ENCODE measurements at places on chromosomes 5 and 9.

DNA sequence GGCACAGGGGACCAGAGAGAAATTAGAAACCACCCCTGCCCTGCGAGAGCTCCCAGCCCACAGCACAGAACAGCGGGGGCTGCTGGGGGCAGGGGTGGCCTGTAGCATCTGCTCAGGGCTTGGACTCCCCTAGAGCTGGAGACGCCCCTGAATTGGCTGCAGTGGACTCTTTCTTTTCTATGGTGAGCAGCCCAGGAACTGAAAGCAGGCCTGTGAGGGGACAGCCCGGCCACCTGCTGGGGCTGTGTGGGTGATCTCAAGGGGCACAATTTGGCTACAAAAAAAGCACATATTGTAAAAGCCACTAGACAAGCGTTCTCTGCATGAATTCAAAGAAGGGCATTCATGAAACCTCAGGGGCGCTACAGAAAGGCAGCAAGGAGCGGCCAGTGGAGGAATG is 57.5 kb upstream of the ICE1 start:
- no peak for DNase-seq

DNA sequence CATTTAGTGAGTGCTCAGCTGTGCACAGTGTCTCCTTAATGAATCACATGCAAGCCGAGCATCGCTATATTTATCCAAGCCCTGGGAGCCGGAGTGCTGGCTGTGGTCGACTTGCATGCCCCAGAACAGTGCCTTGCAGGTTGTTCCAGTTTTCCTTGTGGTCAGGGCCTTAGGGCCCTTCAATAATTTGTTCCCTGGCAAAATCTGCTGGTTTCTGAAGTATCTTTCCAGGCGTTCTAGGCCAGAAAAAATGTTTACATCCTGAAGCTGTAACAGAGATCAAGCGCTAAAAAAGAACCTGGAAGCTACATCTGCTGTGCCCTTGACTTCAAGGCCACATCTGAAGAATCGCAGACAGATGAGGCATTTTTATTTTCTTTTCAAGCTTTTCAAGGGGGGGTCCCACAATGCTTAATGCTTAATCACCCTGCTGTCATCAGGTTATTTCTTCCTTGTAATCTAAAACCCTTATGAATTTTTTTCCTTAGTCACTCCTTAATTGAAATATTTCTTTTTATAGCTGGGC is 105.8 kb downstream of the DOCK2 start:
- no peak for DNase-seq

DNA sequence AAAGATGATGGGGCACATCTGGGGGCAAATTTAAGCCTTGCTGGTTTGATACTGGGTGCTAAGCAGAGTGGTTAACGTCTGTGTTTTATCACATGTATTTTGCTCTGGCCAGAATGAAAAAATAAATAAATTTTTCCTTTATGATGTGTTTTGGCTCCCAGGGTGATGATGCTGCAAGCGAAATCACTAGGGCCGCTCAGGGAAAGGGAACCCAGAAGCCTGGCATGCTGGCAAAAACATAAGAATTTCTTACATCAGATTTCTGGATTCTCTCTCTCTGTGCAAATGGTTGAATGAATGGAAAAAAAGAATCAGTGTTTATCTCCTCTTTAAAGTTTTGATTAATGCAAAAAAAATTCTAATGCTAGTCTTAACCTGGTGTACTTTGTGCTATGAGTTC is 1975.2 kb upstream of the C9orf72 start:
- DNase-seq: no peak

DNA sequence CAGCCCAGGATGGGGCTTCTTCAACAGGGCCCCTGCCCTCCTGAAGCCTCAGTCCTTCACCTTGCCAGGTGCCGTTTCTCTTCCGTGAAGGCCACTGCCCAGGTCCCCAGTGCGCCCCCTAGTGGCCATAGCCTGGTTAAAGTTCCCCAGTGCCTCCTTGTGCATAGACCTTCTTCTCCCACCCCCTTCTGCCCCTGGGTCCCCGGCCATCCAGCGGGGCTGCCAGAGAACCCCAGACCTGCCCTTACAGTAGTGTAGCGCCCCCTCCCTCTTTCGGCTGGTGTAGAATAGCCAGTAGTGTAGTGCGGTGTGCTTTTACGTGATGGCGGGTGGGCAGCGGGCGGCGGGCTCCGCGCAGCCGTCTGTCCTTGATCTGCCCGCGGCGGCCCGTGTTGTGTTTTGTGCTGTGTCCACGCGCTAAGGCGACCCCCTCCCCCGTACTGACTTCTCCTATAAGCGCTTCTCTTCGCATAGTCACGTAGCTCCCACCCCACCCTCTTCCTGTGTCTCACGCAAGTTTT is 23.6 kb downstream of the PCDHGC5 start:
- DNase-seq: peak; percentile 73

DNA sequence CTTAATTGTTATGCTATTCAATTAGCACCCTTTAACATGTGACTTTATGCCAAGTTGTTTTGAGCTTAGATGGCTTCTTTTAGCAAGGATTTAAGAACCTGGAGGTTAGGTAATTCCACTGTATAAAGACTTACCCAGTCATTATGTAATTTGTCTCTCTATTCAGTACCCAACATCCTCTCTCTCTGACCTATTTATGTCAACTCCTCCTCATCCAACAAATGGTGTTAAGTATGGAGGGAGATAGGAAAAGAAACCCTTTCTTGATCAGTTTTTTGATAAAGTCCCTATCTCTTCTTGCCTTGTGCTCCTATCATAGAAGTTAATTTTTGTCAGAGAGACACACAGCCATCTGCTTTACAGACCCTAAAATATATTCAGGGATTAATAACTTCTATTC is 181.2 kb upstream of the GPR151 start:
- no peak for DNase-seq

DNA sequence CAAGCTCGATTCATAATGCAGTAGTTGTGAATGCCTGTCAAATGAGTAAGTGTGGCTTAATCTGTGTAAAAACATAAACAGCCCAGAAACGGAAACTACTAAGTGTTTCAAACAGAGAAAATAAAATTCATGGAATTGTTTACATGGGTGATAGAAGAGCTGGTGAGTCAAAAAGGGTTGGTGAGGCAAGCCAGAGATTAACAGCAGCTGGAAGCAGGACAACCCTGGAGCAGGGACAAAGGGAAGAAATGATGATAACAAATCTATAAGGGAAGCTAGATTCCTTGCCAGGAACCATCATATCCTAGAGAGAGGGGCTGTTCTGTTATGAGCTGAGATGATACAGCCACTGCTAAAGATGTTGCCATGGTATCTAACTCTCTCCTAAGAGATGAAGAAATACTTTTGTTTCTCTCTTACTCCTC is 18.0 kb upstream of the PRR16 start:
- peak; percentile 80 for DNase-seq

DNA sequence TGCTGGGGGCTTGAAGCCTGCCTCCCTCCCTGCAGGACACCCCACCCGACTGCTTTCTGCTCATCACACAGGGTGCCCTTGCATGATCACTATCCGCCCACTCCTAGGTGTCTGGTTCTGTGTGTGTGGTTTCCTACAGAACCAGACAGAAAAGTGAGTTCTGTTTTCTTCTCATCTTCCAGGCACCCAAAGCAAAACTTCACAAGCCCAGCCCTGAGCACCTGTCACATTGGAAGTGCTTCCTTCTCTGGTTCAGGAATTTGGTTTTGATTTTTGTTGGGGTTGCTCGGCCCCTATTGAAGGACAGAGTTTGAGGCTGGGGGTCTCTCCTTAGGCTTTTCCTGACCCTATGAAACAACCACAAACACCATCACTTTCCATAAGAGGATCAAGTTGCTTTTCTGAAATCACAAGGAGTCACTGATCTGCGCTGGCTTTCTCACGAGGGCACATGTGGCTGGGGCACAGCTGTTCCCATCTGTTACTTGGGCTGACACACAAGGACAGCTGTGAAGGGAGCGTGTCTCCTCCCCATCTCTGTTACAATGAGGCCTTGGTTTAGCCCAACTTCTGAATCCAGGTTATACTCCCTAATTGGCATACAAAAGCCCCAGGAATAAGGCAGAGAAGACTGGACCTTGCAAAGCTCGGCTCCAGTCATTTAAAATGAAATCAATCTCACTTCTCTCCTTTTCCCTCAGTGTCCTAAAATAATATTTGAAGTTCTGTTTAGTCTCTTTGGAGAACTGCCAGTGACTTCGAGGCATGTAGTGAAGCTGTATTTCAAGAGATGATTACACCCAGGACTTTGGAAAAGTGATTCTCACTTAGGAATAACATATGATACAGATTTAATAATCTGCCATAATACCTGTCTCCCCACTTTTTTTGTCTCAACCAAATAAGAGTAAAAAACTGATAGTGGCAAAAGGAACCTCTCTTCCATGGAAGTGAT is 213.1 kb upstream of the GAS1 start:
- no peak for DNase-seq

DNA sequence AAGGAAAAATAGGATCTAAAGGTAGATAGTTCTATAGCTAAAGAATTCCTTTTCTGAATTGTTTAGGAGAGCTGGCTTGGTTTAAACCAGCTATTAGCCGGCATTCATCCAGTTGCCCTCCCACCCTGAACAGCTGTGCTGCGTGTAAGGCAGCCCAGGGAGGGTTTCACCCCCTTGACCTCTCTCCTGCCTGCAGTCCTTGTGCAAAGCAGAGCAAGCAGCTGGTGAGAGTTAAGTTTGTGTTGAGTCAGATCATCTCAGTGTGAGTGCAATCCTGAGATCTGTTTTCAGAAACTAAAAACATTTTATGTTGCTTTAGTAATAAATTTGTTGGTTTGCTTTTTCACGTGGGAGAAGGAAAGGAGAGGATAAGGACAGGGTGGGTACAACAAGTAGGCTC is 13.0 kb downstream of the SLC25A25 start:
- no peak for DNase-seq

DNA sequence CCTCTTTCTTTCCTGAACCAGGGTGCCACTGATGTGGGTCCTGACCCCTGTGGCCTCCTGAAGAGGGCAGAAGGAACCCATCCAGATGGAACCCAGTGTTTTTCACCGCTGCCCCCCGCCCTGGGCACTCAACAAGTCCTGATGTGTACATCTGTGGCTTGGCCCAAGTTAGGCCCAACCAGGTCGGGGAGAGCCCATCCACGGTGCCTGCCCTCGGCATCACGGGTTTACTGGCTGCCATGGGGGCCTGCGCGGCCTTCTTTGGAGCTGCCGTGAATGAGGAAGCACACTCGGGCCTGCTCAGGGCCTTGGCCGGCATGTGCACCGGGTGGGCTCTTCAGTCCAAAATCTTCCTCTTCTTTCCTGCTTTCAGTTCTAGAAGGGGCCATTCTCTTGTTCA is 5.8 kb downstream of the ECSCR start:
- no peak for DNase-seq

- peak; percentile 19 for DNase-seq
These were observed 31.8 kb downstream of the SEC61B start for GRCh38 chr9:99253772-99254431.

DNA sequence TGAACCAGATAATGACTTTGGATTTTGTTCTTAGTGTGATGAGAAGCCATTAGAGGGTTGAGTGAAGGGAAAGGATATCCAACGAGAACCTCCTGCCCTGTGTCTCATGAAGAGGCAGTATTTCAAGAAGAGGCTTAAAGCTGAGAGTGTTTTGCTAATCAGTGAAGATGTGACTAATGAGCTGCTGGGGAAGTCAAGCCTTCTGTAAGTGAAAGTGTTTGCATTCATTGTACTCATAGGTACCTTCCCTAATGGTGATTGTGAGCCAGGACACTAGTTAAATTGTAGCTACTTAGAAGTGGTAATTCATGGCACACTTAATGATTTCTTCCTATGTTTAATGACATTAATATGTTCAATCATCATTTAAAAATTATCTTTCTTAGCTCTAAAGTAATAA is 23.7 kb downstream of the PIP5K1B start:
- DNase-seq: no peak

DNA sequence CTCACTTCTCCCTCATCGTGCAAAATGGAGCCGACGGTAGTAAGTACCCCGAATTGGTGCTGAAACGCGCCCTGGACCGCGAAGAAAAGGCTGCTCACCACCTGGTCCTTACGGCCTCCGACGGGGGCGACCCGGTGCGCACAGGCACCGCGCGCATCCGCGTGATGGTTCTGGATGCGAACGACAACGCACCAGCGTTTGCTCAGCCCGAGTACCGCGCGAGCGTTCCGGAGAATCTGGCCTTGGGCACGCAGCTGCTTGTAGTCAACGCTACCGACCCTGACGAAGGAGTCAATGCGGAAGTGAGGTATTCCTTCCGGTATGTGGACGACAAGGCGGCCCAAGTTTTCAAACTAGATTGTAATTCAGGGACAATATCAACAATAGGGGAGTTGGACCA is 979 bp downstream of the PCDHGA12 start:
- DNase-seq: no peak

- no peak for DNase-seq
These were observed 263.7 kb upstream of the KLF9 start for GRCh38 chr9:70678153-70678552.

GRCh38 chr9:121298689-121299466 is 30.9 kb downstream of the GSN start:
- peak; percentile 16 for DNase-seq

GRCh38 chr9:37104183-37104889 is 16.0 kb upstream of the ZCCHC7 start:
- DNase-seq: peak; percentile 28

DNA sequence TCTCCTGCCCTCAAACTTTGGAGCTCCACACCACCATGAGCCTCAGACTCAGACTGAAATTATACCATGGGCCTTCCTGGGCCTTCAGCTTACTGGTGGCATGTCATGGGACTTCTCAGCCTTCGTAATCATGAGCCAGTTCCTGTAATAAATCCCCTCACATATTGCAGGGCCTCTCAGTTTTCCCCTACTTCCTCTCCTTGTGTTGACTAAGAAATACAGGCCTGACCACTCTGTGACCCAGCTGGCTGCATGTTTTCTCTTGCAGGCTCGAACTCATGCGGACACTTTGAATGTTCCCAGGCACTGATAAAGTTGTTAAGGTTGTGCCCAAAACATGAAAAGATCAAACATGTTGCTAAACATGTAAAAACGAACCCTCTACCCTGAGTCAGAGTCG is 26.2 kb upstream of the SHC3 start:
- no peak for DNase-seq

DNA sequence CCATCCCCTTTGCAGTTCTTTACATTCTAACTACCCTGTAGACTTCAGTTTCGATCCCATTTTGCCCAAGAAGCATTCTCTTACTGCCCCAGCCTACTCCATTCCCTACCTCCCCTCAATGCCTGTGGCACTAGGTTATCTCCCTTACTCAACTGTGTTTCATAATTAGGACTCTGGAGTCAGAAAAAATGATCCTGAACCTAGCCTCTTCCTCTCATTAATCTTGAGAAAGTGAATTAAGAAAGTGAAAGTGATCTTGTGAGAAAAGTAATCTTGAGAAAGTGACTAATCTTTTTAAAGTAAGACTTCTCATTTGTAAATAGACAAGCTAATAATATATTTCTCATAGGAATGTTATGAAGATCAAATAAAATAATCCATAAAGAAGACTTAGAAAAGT is 444.0 kb upstream of the TRPC7 start:
- DNase-seq: no peak

DNA sequence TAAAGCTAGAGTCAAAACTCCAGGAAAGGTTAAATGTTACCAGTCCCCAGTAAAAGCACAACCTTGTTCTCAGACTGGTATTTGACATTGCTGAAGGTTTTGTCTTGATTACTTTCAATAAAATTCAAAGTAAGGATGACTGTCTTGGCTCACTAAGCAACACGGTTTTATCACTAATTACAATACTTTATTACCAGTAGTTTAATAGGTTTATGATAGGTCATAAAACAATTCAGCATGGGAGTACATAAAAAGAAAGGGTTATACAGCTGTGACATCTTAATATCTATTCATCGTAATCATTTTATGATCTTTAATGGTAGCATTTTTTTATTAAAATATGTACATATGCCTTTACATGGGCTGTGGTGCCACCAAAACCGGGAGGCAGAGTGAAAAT is 370.7 kb upstream of the IRX2 start:
- DNase-seq: no peak

All from trophoblast cell (in vitro differentiated cells and primary cell).